ENCODE measurements at places on chromosomes 11 and 22. TPM values are rescaled to one million over a fixed set of nuclear protein-coding genes. Genes with fewer than 3 reads are reported as not detected.

DNA sequence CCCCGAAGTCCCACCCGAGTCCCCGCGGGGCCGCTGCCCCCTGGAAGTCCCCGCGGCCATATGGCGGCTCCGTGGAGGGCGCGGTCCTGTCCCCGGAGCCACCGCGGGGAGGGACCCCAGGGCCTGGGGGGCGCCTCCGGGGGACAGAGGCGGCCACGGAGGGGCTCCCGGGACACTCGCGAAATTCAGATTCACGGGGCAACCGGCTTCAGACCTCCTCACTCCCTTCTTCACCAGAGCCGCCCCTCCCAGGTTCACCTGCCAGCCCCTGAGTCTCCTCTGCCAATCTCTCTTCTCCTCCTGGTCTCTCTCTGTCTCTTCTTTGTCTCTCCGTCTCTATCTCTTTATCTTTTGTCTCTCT lies 28.2 kb upstream of the TOLLIP start:
- DNase-seq, result no peak

GRCh38 chr22:31923136-31923535 lies 21.2 kb upstream of the YWHAH start:
- DNase-seq, result no peak

DNA sequence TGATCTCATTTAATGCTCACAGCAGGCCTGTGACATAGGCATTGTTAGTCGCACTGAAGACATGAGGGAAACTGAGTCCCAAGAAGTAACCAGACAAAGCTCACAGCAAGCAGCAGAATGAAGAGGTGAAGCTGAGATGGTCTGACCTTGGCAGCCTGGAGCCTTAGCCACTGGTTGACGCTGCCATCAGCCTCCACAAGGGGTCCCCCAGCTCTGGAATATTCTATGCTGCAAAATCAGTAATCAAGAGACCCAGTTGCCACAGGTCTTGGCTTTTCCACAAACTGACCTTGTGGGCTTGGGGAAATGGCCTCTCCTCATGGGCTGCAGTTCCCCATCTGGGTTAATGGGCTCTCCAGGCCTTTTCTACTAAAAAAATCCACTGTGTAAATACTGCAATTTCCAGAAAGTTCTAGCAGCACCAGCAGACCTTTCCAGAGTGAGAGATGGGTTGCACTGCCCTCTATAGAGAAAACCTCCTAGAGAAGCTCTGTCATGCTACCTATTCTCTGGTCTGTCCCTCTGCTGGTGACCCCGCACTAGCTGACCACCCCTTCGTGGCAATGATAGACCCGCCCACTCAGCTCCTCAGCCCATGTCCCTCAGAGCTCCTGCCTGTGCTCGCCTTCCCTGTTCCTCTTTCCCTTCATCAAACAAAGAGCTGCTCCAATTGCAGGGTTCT lies 22.6 kb upstream of the ISX start:
- no peak for DNase-seq

GRCh38 chr11:1234771-1235305 lies 12.0 kb downstream of the MUC5B start:
- no peak for DNase-seq

GRCh38 chr11:88341522-88342251 lies 4.2 kb upstream of the CTSC start:
- no peak for DNase-seq

GRCh38 chr11:9178716-9179115 lies 86.4 kb downstream of the DENND5A start:
- DNase-seq, result no peak

The ANKK1 gene
- polyA plus RNA-seq, result 0.16 TPM

The LRP4 gene
- 18.4 TPM for polyA plus RNA-seq

The KIRREL3 gene
- 0.80 TPM for polyA plus RNA-seq

The TTC36 gene
- 2.4 TPM for polyA plus RNA-seq
